Trophoblast cell (in vitro differentiated cells and primary cell): ENCODE measurements at places on chromosomes 7 and 10.

DNA sequence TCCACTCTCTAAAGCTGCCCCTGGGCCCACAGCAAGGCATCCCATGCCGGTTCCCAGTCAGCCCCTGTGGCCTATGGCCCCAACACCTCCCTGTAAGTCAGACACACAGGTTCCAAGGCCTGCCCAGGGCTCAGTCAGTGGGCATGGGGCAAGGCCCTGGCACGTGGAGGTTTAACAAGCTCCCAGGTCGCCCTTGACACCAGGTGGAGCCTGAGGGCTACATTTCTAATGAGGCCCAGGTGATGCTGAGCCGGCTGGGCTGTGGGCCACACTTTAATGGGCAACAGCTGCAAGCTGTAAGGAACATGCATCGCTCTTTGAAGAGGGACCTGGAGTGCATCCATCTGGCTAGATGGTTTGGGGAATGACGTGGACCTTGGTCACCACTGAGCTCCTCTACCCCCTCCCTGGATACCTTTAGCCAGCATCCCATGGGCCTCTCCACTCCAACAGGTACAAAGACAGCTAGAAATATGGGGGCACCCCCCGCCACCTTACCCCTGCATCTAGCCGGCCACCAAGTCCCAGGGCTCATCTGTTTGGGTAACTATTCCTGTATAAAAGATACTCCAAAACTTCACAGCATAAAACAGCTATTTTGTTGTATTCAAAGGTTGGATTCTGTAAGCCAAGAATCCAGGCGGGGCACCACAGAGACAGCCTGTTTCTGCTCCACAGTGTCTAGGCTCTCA is 122.5 kb downstream of the OAT start:
- peak; percentile 8 for DNase-seq

DNA sequence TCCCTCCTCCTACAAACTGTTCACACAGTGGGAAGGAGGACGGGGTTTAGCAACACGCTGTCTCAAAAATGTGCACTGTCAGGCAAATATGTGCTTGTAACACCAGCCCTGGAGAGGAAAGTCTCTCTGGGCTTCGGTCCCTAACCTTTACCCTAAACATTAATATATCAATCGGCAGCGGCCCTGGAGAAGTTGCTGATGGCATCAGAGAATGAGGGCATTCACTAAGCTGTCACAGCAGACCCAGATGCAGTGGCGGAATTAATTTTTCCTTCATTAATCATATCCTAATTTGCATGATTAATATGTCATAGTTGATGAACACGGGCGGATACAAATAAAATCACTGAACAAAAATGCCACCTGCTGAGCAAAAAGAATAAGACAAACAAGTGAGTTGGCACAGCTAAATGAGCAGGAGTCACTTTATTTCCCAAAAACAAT is 45.2 kb upstream of the INSIG1 start:
- DNase-seq = peak; percentile 33

DNA sequence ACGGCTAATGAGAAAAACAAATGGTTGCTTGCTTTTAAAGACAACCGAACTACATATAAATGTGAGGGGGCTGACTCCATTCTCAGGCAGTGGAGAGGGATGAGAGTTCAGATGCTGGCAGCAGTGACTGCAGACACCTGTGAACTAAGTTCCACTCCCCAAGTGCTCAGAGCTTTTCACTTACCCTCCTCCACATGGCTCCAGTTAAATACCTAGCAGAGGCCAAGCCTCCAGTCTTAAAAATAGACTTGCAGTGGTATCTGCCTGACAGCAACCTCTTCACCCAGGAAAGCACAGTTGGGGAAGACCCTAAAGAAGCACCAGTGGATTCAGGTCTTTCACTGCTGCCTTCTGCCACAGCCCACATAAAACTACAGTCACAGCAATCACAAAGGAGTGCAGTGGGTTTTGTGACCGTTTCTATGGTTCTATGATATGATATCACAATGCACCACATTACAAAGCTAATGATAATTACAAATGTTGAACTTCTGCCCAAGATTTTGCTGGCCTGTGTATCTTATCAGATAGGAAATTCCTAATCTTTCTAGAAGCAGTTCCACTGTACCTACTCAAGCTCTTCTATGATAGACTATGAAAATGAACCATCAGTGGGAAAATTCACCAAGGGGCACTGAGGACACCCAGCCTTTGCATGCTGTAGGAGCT is 3.3 kb upstream of the ABLIM1 start:
- DNase-seq = no peak

GRCh38 chr10:63129888-63130287 is 3.2 kb upstream of the NRBF2 start:
- no peak for DNase-seq

GRCh38 chr7:21028599-21028998 is 241.9 kb upstream of the SP8 start:
- DNase-seq = no peak

- DNase-seq = no peak
These were observed 3.6 kb downstream of the PDSS1 start for GRCh38 chr10:26700884-26701630.

DNA sequence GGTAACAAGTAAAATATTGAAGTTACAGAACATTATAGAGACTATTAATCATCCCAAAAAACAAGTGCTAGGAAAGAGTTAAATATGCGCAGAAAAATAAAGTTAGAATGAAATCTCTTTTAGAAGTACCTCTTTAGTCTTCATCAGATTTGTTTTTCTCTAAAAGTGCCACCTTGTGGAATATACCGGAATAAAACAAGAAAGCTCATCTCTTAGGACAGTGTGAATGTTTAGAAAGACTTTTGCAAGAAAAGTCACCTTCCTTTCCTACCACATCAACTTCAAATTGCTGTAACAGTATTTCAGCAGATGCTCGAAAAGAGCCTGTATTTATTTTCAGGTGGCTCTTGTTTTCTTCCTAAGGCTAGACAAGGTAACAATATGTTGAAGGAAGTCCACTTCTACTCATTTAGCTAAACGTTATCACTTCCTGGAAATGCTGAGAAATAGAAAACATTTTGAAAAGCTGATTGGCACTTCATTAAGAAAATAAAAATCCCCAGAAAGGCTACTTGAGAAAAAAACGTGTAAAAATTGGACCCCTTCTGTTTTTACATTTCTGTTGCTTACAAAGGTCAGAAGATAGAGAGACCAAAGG is 19.8 kb upstream of the FAM133B start:
- peak; percentile 59 for DNase-seq

DNA sequence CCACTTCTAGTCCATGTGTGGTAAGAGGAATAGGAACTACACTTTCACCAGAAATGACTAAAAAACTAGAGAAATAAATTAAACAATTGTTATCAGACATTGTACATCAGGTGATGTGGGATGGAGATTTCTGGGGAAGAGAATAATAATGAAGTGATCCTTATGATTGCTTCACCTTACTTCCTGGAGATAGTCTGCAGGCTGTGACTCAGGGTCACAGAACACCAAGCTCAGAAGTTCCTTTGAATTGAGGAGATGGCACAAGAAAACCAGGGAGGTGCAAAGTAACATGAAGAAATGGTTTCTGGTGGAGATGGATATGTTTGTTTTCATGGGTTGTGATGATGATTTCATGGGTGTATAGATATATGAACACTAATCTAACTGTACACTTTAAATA is 44.5 kb downstream of the ZWINT start:
- no peak for DNase-seq

GRCh38 chr10:29811751-29812427 is 177.1 kb upstream of the SVIL start:
- DNase-seq = peak; percentile 9

DNA sequence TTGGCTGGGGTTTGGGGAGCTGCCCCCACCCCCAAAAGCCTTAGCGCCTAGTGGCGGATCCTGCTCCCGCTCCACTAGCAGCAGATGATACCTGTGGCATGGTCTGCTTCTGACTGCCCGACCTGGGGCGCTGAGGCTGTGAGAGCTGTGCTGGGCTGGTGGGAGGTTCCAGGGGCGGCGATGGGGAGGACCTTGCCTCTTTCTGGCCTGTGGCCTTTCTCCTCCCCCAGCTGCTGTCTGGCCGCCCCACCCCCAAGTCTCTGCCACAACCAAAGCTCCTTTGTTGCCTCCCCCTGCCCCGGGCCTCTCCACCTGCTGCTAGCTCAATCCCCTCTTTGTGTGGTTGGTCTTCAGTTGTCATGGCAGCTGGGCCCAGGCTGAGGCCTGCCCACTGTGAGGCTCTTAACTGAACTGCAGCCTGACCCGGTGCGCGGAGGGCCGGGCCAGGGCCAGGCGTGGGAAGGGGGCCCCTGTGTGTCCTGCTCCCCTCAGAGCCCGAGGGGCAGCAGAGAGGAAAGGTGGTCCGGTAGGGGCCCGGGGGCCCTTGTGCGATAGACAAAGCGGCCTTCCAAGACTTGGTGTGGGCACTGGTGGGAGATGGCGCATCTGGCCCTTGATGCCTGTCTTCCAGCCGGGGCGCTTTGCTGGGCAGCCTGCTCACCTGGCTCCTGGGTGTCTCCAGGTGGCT is 4.7 kb downstream of the ZNF775 start:
- no peak for DNase-seq

DNA sequence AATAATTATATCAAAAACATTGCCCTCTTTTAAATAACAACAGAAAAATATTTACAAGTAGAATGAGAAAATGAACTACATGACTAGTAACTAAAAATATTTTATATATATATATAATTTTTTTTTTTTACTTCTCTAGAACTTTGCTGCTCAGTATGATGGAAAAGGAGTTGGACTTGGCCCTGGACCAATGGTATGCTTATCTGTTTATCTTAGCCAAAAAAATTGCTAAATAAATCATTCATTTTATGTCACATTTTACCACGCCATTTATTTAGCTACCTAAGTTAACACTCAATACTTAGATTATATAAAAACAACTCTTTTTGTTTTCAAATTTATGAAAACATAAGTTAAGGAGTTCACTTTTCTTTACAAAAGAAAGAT is 6.7 kb downstream of the COL1A2 start:
- no peak for DNase-seq

DNA sequence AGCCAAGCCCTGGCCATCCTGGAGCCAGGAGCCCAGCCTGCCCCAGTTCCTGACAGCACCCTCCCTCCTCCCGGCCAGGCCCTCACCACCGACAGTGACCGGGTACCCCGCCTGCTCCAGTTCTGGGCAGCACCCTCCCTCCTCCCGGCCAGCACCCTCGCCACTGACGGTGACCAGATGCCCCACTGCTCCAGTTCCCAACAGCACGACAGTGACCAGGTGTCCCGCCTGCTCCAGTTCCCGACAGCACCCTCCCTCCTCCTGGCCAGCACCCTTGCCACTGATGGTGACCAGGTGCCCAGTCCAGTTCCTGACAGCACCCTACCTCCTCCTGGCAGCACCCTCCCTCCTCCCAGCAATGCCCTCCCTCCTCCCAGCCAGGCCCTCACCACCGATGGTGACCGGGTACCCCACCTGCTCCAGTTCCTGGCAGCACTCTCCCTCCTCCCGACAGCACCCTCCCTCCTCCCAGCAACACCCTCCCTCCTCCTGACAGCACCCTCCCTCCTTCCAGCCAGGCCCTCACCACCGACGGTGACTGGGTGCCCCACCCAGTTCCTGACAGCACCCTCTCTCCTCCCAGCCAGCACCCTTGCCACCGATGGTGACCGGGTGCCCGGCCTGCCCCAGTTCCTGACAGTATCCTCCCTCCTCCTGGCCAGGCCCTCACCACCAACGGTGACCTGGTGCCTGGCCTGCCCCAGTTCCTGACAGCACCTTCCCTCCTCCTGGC is 40.3 kb downstream of the VIPR2 start:
- no peak for DNase-seq

- peak; percentile 92 for DNase-seq
These were observed 604 bp upstream of the STAM start for GRCh38 chr10:17643339-17643754.

DNA sequence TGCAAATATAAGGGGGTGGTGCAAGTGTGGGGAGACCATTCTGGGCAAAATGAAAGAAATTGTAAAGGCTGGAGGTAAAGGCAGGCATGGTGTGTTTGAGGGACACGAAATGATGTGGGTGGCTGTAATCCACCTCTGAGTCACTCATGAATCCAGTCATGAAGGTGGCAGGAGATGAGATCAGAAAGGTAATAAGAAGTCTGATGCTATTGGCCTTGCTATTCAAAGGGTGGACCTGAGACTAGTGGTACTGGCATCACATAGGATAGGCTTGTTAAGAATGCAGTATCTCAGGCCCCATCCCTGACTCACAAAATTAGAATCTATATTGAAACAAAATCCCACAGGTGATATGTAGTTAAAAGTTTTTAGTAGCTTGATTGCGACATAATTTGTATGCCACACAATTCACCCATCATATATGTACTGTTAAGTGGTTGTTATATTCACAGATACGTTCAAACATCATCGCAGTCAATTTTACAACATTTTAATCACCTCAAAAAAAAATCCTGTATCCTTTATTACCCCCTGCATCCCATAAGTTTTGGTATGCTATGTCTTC is 85.6 kb downstream of the ST8SIA6 start:
- DNase-seq = peak; percentile 55

- DNase-seq = no peak
These were observed 243.0 kb downstream of the PLXDC2 start for GRCh38 chr10:20059084-20059835.

- DNase-seq = peak; percentile 96
These were observed 18.3 kb upstream of the HBP1 start for GRCh38 chr7:107150375-107151073.

DNA sequence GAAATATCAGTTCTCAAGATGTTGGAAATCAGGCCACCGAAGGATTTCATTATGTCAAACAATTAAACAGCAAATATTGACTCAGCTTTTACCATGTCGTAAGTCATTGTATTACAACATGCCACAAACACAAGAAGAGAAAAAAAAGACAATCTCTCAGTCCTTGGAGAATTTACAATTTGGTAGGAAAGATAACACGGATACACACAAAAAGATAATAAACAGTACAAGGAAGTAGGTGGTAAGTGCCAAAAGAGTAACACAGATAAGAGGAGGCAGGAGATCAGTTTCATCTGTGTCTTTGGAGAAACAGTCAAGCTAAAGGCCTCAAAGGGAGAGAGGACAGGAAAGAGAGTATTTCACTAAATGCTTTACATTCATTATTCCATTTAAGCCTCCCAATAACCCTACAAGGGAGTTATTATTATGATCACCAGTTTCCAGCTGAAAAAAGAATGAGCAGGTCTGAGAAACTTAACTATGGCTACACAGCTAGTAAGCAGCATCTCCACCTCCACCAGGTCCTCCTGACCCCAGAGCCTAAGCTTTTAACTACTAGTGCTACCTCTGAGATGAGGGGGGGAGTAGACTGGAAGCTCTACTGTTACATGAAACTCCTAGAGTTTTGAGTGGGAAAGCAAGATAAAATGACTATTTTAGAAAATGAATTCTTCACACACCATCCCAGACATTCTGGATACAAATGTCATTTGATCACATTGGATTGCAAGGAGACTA is 13.9 kb upstream of the DNAJC1 start:
- no peak for DNase-seq

DNA sequence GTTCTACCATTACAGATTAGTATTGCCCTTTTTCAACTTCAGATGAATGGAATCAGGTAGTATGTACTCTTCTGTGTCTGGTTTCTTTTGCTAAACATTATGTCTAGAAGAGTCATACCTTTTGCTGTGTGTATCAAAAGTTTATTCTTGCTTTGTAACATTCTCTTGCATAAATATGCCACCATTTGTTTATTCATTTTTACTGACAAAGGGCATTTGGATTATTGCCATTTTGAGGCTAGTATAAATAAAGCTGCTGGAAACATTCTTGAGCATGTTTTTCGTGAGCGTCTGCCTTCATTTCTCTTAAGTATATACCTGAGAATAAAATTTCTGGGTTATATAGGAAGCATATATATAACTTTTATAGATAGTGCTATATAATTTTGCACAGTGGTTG is 121.7 kb upstream of the CSTF2T start:
- DNase-seq = no peak
